NCI-H774 (cell line): ENCODE measurements at places on chromosomes 12 and 14.

GRCh38 chr12:88037770-88038169, 8.6 kb upstream of the C12orf50 start:
- no peak for DNase-seq

DNA sequence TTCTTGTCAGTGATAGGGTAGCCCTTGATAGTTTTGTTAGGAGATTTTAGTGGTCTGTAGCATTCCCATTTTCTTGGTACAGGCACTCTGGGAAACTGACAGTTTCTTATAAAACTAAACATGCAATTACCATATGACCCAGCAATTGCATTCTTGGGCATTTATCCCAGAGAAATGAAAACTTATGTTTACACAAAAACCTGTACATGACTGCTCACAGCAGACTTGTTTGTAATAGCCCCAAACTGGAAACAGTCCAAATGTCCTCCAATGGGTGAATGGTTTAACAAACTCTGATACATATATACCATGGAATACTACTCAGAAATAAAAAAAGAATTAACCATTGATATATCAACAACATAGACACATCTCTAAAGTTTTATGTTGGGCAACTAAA, 75.5 kb downstream of the BORCS5 start:
- DNase-seq = peak; percentile 12

DNA sequence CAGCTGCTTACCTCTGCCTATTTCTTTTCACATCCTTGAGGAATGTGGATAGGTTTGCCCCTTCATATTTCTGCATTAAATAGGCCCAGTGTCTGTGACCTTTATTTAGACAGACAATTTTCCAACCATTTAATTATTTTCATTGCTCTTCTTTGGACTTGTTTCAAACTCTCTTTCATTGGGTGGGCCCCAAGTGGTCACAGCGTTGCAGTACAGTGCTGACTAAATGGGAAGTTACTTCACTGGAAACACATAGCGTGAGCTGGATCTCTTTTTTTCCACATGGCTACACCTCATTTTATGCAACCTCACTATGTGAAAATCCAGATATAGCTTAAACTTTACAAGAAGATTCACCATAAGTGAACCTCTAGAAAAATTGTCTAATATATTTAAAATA, 438.9 kb downstream of the ADAMTS20 start:
- DNase-seq = no peak

GRCh38 chr12:11749943-11750690, 100.6 kb downstream of the ETV6 start:
- DNase-seq = no peak
